Left lung (tissue), 14 donors: ENCODE measurements at places on chromosomes 4 and X.

GRCh38 chr4:142549248-142549647 lies 296.9 kb downstream of the INPP4B start:
- DNase-seq, result no peak

DNA sequence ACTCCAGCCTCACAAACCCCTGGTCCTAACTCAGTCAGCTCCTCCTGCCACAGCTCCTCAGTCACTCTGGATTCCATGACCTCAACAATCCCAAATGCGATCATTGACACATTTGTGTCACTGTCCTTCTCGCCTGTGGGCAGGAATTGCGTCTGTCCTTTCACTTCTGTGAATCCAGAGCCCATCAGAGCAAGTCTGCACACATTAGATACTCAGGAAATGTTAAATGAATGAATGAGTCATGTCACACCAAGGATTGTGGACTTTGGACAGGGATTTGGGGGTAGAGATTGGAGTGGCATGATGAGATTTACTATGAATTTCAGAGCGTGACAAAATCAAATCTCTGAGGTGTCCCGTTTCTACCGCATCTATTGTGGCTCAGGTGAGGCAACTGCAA lies 11.8 kb upstream of the CLDN24 start:
- DNase-seq, result no peak

DNA sequence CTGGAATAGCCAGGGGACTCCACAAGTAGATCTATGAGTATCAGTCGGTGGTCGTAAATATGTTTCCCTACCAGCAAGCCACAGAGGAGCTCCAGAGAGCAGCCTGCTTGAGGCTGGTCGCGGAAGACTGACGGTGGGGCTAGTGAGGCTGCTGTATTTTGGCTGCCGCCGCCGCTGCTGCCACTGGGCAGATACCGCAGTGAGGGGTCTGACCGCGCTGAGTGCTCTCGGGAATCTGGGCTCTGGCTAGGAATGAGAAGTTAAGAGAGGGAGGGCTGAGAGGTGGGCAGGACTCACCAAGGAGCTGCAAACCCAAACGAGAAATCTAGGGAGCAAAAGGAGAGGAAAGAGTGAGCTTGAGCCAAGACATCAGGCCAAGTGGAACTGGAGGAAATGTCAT lies at the start of gene EXOC1L:
Gene EXOC1L, plus strand, starts transcription at position 157 of the 400 bp plus-strand sequence. Its CDS starts 237 bp downstream, at position 394.
- DNase-seq, result peak; percentile 33

DNA sequence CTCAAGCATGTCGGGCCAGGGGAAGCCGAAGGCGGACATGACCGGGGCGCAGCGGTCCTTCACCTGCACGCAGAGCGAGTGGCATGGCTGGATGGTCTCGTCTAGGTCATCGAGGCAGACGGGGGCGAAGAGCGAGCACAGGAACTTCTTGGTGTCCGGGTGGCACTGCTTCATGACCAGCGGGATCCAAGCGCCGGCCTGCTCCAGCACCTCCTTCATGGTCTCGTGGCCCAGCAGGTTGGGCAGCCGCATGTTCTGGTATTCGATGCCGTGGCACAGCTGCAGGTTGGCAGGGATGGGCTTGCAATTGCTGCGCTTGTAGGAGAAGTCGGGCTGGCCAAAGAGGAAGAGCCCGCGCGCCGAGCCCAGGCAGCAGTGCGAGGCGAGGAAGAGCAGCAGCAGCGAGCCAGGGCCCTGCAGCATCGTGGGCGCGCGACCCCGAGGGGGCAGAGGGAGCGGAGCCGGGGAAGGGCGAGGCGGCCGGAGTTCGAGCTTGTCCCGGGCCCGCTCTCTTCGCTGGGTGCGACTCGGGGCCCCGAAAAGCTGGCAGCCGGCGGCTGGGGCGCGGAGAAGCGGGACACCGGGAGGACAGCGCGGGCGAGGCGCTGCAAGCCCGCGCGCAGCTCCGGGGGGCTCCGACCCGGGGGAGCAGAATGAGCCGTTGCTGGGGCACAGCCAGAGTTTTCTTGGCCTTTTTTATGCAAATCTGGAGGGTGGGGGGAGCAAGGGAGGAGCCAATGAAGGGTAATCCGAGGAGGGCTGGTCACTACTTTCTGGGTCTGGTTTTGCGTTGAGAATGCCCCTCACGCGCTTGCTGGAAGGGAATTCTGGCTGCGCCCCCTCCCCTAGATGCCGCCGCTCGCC lies at the start of gene SFRP2:
Gene SFRP2, minus strand, starts transcription at position 671 of the 864 bp plus-strand sequence. Its CDS starts 248 bp downstream, at position 423.
- DNase-seq, result no peak

- DNase-seq, result no peak
Measured at GRCh38 chr4:138891631-138892031, 124.0 kb upstream of the NOCT start.

DNA sequence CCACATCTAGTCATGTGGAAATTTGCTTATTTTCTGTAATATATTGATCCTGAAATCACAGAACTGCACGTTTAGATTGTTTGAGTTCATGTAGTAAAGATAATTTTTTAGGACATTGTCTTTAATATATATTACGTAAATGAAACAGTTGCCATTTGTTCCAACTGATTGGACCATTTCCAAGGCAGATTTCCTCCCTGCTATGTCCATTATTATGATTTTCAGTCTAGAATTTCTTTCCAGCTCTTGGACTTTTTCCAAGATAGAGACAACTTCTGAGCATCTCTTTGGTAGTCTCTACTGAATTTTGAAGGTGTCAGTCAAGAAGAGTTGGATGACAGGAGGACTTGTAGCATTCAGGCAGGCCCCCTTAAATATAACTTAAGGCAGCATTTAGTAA lies 94.6 kb downstream of the STIM2 start:
- peak; percentile 30 for DNase-seq

DNA sequence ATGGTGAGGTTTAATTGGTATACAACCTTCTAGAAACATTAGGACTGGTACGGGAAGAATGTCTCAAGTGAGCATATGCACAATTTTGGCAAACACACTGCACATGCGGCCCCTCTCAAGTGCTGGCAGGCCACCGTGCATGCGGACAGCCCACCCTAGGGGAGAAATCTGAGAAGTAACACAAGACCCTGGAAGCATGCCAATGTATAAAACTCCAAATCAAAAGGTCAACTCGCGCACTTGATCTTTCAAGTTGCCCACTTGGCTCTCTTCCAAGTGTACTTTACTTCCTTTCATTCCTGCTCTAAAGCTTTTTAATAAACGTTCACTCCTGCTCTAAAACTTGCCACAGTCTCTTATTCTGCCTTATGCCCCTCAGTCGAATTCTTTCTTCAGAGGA lies 488.3 kb downstream of the CFAP47 start:
- DNase-seq, result peak; percentile 15

DNA sequence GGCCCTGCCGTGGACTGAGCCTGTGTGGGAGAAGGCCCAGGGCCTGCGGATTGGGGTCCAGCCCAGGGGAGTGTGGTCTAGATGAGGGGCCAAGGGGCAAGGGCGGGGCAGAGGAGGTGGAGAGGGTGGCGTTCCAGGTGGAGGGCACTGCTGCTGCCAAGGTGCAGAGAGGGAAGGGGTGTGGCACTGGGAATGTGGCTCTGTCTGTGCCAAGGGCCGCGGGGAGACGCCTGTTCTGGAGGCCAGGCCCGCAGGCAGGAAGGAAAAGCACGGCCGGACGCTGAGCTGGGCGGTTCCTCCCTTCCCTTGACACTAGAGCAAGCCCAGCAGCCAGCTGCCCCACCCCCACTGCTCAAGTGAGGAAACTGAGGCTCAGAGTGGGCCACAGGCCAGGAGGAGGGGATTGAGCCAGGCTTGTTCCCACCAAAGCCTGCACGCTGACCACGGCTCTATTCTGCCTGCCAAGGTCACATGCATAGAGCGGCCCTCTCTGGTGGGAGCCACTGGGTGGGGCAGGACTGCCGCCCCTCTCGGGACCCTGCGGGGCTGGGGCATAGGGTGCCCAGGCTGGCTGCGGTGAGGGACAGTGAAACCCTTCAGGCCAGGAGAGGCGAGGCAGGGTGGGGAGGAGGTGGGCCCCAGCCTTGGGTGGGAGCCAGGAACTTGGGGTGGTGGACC lies 13.0 kb downstream of the SH3BP2 start:
- peak; percentile 92 for DNase-seq

GRCh38 chrX:68832101-68832416 lies 3.2 kb downstream of the EFNB1 start:
- no peak for DNase-seq

DNA sequence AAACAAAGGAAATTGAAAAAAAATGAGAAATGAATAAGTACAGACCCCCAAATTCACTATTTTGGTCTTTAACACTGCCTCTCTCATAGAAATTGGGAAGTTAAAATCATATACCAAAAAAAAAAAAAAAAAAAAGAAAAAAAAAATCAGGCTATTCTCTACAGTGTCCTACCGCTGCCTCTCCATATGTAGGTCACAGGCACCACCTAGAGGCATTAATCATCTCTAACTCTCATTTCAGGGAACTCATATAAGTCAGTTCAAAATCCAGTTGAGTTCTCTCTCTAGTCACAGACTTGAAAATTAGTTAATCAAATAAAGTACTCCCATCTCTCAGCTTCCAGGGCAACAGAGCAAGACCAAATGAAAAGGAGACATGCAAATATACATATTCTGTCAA lies 47.9 kb downstream of the COX18 start:
- DNase-seq, result no peak

- DNase-seq, result no peak
Measured at GRCh38 chr4:170015285-170015684, 10.9 kb downstream of the MFAP3L start.

DNA sequence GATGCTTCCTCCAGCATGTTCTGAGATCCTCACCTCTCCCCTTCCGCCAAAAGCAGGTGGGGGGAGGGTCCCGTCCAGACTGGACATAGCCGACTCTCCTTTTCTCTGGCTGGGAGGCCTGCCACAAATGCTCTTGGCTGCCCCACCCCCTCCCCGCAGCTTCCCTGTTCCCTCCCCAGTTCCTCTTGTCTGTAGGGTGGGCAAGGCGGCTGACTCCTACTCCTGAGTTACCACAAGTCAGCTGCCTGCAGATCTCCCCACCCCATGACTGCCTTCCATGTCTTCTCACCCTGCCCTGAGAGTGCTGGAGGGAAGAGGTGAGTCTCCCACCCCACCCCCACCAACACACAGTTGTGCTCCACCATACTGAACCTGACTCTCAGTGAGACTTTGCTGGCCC lies 2.9 kb downstream of the ATP6AP1 start:
- DNase-seq, result peak; percentile 71

GRCh38 chr4:84455697-84456096 lies 43.4 kb downstream of the NKX6-1 start:
- no peak for DNase-seq

GRCh38 chrX:9476810-9477575 lies 12.1 kb downstream of the TBL1X start:
- DNase-seq, result no peak

DNA sequence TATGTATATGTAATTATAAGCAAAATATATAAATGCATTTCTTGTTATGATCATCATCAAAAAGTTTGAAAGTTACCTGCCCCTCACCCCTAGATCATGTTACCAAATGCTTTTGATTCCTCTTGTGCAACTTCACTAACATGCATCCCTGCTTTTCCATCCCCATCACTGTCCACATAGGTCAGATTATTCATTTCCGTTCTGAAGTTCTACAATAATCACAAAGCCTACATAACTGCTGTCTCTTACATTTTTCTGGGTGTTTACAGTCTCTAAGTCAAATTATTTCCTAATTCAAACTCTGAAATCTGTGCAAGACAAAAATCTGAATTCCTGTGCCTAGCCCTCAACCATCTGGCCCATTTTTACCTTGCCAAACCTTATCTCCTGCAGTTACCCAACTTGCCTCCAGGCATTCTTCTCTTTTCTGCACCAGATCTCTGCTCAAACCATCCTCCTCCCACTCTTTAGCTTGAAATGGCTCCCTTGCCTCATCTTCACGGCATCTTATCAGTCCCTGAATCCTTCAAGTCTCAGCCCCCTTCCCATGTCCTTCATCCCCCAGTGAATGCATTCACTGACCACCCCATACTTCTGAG lies 42.4 kb upstream of the SLC39A8 start:
- no peak for DNase-seq

GRCh38 chrX:110167952-110168451 lies 149.9 kb downstream of the AMMECR1 start:
- DNase-seq, result no peak

- peak; percentile 34 for DNase-seq
Measured at GRCh38 chrX:19513383-19513782, 1.9 kb downstream of the MAP3K15 start.

DNA sequence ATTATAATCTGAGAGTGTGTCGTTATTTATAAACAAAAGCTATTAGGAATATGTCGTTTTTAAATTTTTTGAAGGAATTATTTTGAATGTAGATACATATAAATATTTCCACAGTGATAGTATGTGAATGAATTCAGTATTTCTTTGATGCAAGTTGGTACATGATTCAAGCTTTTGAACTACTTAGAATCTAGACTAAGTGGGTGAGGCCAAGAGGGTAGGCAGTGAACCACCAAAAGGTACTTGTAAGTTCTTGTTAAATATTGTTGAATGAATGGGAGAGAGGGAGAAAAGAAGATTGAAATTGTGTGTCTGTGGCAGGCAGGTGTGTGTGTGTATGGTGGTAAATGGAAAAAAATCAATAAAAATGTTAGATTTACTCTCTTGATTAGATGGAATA lies 69.6 kb downstream of the ARFIP1 start:
- DNase-seq, result no peak

- no peak for DNase-seq
Measured at GRCh38 chr4:97643179-97643578, 500.1 kb downstream of the STPG2 start.

- DNase-seq, result no peak
Measured at GRCh38 chr4:133160853-133161252, 11.8 kb downstream of the PCDH10 start.

DNA sequence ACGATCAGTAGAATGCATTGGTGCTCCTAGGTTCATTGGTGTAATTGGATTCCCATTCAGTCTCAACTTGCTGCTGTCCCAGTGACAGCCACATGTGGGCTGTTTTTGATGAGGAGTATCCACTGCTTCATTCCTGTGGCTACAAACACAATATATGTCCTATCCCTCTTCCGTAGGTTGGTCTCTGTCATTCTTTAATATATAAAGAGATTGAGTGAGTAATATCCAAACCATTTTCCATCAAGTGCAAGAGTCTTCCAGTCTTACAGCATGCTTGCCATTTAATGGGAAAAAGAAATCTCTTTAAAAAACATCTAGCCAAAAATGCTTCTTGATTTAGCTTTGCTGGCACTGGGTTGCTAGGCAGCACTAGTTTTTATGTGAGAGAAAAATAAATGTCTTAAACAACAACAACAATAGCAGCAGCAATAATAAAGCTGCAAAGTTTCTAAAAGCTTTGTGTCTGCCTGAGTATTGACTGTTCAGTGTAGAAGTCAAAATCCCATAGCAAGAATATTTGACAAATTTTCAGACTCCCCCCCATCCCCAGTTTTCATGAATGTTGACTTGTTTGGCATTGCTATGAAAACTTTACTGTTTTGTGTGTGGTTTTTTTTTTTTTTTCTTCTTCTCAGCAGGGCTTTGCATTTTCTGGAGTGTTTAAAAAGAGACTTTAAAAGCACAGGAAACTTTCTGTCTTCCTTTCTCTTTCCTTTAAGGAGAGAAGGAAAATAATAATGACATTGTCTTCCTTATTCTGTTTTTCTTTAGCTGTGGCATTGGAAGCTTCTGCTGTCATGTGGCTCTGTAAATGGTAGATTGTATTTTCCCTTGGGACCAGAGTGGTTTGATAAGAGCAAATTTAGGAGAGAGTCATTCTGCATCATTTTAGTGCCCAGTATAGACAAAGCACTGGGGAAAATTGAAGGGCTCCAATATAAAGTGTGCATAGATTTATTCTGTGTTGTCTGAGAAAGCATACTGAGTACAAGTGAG lies 244.3 kb downstream of the ARHGAP10 start:
- DNase-seq, result no peak

GRCh38 chrX:124194901-124195300 lies 137.6 kb upstream of the TEX13D start:
- no peak for DNase-seq
